ENCODE measurements at places on chromosomes 2 and 18.

GRCh38 chr2:8839189-8839965 is 2.0 kb upstream of the KIDINS220 start:
- DNase-seq = no peak

- DNase-seq = no peak
Measured at GRCh38 chr2:201607568-201607967, 35.7 kb downstream of the TMEM237 start.

GRCh38 chr2:101327863-101328394 is 19.4 kb upstream of the RNF149 start:
- DNase-seq = no peak

DNA sequence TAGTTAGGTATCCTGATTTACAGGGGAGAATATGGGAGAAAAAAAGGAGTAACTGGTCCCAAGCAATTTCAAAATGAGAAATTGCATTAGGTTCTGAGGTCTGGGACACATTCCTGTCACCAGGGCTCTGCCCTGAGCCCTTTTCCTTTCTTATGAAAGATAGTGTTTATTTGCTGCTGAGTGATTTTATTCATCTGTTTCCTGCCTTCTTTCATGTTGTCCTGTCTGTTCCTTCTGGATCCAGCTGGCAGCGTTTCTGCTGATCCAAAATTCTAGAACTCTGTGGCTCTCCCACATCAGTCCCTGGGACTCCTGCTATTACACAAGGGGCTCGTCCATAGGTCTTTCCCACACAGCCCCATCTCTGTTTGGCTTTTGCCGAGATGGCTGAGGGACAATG is 519.1 kb upstream of the SALL3 start:
- DNase-seq = no peak

DNA sequence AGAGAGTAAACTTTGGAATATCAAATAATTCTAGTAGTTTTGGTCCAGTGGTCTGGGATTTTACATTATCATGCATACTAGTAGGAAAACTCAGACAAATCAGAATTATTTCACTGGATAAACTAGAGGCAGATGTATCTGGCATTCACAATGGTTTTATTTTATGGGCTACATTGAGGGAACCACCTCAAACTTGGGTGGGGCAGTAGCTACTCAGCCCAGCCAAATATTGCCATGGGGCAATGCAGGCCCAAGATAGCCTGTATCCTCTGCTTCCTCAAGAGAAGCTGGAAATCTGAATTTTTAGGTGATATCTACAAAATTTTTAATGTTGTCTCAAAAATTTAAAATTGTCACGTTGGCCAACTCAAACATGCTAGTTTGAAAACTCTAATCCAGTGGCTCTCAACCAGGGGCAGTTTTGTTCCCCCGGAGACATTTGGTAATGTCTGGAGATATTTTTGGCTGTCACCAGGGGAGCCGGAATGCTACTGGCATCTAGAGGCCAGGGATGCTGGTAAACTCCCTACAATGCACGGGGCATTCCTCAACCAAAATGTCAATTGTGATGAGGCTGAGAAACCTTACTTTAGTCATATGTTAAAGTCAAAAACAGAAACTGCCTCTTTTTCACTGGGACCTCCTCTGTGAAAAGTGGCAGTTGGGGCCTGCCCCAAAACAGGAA is 172.8 kb upstream of the SPRED2 start:
- no peak for DNase-seq

DNA sequence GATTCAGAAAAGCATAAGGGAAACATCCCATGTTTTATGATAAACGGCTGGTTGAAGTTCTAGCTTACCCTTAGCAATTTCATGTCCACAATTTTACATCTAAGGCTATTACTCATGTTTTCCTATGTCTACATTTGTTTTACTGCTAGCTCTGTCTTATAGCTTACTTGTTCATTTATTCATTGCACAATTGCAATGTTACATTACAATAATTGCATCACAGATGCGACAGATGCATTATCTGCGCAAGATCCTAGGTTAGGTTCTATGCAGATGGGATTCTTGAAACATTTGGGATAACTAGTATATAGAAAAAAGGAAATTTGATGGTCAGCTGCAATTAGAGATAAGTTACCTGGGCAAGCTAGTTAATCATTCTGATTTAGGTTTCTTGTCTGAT is 108.4 kb downstream of the ARHGAP28 start:
- DNase-seq = no peak

- no peak for DNase-seq
Measured at GRCh38 chr2:26757873-26758789, 6.0 kb upstream of the SLC35F6 start.

DNA sequence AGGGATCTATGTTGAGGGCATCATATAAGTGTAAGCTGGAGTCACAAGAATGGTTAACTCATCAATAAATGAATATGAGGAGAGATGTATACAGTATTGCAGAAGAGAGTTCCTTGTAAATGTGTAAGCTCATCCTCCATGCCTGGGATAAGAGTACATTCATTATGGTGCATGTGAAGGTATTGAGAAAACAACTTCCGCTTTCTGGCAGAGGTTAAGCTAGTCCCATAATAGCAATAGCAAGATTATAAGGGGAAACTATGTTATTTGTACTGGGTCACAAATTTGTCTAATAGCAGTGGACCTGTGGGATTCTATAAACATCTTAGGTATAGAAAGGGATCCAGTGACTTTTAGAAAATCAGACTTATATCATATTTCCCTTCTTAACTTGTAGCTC is 44.1 kb downstream of the SCN2A start:
- no peak for DNase-seq

DNA sequence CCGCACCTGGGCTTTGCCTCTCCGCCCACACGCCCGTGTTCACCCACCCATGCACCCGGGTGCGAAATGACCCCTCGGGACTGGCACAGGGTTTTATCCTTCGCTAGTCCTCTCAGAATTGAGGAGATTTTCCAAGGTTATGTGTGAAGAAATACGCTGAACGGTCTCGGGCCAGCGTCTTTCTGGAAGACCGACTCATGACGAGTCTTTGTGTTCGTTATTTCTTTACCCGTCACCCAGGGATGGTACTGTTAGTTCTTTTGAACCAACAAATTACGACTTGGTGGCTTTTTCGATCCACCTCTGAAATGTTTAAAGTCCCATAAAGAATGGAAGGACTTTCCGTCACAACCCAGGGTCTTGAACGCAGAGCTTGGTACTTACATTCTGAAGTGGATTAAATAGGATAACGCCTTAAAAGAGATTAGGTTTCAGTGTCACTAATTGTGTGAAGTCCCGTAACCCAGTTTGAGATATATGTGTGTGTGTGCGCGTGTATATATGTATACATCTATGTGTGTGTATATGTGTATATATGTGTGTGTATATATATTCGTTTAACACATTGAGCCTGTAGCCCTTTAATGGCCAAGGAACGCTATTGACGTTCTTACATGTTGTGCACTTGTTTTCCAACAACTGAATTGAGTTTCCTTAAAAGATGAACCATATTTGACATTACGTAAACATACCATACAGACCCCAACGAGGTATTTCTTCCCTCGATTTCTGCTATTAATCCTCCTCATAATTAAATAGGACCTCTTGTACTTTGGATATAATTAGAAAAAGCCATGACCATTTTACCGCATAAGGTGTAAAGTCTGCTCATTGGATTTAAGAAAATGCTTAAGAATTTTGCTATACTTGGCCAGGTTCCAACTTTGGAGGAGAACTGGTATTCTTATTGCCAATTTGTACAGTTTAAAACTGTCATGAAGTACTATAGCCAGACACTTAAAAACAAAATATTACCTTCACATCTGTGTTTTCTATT is 889 bp downstream of the ZC3H15 start:
- no peak for DNase-seq

GRCh38 chr2:15646661-15647060 is 55.0 kb downstream of the DDX1 start:
- DNase-seq = no peak

- DNase-seq = no peak
Measured at GRCh38 chr2:202007015-202007982, 26.4 kb upstream of the FZD7 start.

- no peak for DNase-seq
Measured at GRCh38 chr2:223970343-223971128, 13.3 kb downstream of the MRPL44 start.

GRCh38 chr2:165015052-165015642 is 59.8 kb upstream of the SLC38A11 start:
- no peak for DNase-seq

DNA sequence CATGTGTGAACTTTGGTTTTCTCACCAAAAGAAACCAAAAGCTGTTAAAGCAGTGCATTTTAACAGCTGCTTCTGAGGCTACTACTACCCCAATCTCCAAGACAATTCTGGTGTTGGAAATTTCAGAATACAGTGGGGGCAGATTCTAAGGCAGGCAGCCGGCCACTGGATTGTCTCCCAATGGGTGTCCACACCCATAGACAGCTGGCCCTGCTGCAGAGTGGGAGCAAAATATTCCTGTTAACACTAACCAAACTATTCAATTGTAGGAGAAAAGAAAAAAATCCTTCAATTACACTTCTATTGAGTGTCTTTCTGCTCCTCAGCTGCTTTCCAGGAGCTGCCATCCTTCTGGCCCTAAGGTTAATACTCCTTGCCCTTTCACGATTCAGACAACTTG is 223.7 kb downstream of the ALK start:
- DNase-seq = no peak

- DNase-seq = no peak
Measured at GRCh38 chr2:241009601-241010530, 11.4 kb downstream of the SNED1 start.

DNA sequence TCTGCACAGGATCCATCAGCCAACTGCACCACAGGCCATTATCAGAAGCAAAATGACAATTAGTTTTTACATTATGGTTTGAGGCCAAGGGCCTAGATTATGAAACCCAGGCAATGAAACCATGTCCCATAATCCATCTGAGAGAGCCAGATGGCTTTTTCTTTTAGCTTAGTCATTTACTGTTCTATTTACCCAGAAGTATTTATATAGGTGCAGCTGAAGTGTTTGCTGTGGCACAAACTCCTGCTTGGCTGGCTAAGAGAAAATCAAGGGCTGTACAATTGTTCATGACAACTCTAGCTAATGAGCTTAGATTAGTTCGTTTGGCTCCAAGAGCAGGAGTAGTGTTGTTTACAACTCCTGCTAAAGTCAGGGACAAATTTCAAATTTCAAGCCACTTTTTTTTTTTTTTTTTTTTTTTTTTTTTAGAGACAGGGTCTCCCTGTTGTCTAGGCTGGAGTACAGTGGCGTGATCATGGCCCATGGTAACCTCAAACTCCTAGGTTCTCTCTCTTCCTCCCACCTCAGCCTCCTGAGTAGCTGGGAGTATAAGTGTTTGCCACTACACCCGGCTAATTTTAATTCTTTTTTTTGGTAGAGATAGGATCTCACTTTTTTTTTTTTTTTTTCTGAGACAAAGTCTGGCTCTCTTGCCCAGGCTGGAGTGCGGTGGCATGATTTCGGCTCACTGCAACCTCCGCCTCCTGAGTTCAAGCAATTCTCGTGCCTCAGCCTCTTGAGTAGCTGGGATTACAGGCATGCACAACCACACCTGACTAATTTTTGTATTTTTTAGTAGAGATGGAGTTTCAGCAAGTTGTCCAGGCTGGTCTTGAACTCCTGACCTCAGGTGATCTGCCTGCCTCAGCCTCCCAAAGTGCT is 18.4 kb upstream of the REV1 start:
- no peak for DNase-seq

- no peak for DNase-seq
Measured at GRCh38 chr2:84879584-84880394, 1.1 kb downstream of the TRABD2A start.

GRCh38 chr2:205366336-205367060 is 315.8 kb upstream of the NRP2 start:
- DNase-seq = no peak

- DNase-seq = no peak
Measured at GRCh38 chr18:55552526-55553189, 35.3 kb downstream of the TCF4 start.

- DNase-seq = no peak
Measured at GRCh38 chr2:190535121-190535439, 558 bp upstream of the NEMP2 start.

- no peak for DNase-seq
Measured at GRCh38 chr2:62343636-62344337, 147.9 kb downstream of the B3GNT2 start.

DNA sequence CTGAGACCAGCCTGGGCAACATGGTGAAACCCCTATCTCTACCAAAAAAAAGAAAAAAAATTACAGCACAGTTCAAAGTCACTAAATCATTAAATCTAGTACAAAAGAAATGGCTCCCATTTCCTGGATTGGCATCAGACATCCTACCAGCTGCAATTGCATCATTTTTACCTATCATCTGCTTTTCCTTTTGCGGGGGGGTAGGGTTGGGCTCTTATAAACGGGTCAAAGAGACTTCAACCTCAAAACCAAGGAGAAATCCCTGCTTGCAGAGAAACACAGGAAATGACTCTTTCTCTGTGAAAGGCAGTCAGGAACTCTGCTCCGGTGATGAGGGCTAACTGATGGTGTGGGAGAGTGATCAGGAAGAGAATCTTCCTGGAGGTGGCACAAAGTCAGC is 45.3 kb upstream of the RFX8 start:
- DNase-seq = no peak

- no peak for DNase-seq
Measured at GRCh38 chr2:69225933-69226332, 161.1 kb downstream of the GFPT1 start.

DNA sequence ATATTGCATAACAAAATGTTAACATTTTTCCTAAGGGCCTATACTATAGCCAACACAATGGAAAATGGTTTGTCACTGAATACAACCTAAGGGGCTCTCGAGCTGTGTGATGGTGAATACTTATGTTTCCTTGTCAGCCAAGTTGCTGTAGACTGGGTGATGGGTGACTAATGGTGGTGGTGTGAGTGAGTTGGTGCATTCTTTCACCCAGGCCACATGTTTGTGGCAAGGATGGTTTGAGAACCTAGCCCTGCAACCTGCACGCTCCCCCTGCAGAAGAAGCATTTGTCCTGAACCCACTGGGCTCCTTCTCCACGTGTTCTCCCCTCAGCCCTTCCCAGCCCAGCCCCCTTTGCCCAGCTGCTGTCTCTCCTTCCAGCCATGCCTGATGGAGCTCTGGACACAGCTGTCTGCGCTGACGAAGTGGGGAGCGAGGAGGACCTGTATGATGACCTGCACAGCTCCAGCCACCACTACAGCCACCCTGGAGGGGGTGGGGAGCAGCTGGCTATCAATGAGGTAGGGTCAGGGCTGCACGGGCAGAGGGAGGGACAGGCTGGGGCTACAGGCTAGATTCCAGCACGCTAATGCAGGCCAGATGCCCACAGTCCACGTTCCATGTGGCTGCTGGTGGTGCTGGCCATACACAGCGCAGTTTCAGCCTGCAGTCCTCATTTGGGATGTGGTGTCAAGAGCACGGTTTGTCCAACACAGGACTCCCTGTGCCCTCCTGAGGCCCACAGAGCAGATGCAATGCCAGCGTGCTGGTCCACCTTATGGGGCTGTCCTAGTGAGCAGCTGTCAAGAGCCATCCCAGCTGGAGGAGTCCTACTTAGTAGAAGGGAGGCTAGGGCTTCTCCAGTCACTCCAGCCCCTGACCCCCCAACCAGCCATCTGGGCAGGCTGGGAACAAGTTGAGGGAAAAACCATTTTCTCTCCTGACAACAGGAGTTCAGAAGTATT is 65.4 kb downstream of the FAM168B start:
- DNase-seq = no peak
